Stimulated activated CD4-positive, alpha-beta T cell treated with anti-CD3 and anti-CD28 coated beads, Interleukin-15, amount 100 ng/mL, for 24 hours (primary cell): ENCODE measurements at places on chromosomes 4 and X.

- no peak for DNase-seq
Measured at GRCh38 chrX:4825550-4825949, 1112.1 kb upstream of the PRKX start.

- DNase-seq, result no peak
Measured at GRCh38 chr4:176436293-176436973, 116.7 kb downstream of the SPCS3 start.

GRCh38 chr4:8726344-8726851 is 133.8 kb downstream of the CPZ start:
- DNase-seq, result no peak

- DNase-seq, result peak; percentile 65
Measured at GRCh38 chrX:153900831-153901752, 3.4 kb upstream of the AVPR2 start.

- no peak for DNase-seq
Measured at GRCh38 chr4:88481537-88481936, 24.6 kb downstream of the HERC5 start.

DNA sequence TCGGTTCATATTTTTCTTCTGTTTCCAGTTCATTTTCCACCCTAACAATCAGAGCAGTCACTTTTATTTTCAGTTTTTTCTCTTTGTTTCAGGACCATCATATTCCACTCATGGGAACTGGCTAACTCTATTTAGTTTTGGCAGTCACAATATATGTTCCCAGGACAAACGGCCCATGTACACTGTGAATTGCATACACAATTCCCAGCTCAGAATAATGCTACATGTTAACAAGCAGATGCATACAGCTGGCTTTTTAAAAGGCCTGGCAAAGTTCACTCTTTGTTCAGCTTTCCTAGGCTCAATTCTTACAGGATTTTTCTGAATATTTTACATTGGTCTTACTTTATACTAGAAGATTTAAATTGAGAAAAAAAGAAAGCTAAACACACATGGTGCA is 224.9 kb downstream of the ANKRD50 start:
- DNase-seq, result no peak

GRCh38 chrX:32280921-32281320 is 930.4 kb downstream of the DMD start:
- no peak for DNase-seq

DNA sequence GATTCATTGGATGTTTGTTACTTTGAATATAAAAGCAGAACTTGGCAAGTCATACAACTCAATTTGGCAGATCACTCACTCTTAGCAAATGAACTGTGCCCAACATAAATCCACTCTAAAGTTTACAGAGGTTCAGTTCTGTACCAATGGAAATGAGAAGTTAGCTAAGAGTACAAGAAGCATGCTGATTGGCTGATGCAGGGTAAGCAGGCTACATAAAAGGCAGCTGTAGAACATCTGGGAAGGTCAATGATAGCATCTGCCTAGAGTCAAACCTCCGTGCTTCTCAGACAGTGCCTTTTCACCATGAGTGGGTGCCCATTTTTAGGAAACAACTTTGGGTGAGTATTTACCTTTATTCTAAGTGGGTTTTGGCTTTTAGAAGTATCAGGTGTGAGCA is at the start of gene TDO2:
Gene TDO2 (plus strand): TSS at position 244 of the 400 bp plus-strand sequence. CDS start 63 bp downstream, at position 307.
- no peak for DNase-seq

DNA sequence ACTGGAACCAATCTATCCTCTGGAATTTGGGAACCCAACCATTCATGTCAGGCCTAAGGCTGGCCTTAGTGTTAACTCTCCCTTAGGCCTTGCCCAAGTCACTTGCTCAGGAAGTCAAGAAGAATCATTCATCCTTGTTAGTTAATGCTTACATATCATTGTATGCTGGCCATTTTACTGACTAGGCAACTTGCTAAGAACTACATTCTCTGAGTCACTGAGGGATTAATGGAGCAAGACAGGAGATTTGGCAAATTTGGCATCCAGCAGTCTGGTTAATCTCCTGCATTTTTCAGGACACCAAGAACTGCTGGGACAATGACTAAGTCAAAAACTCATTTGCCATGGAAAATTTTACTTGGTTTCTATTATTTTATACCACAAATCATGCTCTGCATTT is 115.8 kb upstream of the DDIT4L start:
- no peak for DNase-seq

DNA sequence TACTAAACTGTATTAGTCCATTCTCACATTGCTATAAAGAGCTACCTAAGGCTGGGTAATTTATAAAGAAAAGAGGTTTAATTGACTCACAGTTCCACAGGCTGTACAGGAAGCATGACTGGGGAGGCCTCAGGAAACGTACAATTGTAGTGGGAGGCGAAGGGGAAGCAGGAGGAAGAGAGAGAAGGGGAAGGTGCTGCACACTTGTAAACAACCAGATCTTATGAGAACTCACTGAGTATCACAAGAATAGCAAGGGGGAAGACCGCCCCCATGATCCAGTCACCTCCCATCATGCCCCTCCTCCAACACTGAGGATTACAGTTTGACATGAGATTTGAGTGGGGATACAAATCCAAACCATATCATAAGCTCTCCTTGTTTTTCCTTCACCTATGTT is 40.9 kb downstream of the RPA4 start:
- no peak for DNase-seq

GRCh38 chr4:155881555-155881954 is 15.5 kb upstream of the ASIC5 start:
- DNase-seq, result no peak

GRCh38 chr4:141132072-141132708 is 1.1 kb downstream of the RNF150 start:
- peak; percentile 7 for DNase-seq

GRCh38 chr4:86910369-86910768 is 18.1 kb upstream of the C4orf36 start:
- no peak for DNase-seq

- no peak for DNase-seq
Measured at GRCh38 chr4:130563185-130563888, 1467.4 kb downstream of the C4orf33 start.

DNA sequence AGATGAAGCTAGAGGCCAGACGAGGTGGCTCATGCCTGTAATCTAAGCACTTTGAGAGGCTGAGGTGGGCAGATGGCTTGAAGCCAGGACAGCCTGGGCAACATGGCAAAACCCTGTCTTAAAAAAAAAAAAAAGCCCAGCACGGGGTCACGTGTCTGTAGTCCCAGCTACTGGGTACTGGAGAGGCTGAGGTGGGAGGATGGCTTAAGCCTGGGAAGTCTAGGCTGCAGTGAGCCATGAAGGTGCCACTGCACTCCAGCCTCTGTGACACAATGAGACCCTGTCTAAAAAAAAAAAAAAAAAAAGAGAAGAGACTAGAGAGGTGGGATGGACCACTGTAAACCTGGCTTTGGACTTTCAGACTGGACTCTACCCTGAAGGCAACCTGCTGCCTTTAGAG is 10.7 kb upstream of the LRBA start:
- DNase-seq, result no peak

DNA sequence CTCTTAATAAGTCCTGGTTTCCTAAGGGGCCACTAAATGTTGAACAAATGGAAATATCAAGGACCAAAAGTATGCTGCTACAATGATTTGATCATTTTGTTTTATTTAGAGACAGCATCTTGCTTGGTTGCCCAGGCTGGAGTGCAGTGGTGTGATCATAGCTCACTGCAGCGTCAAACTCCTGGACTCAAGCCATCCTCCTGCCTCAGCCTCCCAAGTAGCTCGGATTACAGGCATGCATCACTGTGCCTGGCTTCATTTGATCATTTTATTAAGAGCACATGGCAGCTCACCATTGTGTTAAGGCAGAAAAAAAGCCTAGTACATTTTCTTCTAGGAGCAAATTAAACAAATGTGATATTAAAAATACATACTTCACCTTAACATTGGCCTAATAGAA is 52.7 kb downstream of the DCLK2 start:
- no peak for DNase-seq

GRCh38 chr4:1961563-1961962 is 47.2 kb downstream of the NELFA start:
- no peak for DNase-seq

- no peak for DNase-seq
Measured at GRCh38 chrX:2677764-2678163, 13.3 kb upstream of the CD99 start.

DNA sequence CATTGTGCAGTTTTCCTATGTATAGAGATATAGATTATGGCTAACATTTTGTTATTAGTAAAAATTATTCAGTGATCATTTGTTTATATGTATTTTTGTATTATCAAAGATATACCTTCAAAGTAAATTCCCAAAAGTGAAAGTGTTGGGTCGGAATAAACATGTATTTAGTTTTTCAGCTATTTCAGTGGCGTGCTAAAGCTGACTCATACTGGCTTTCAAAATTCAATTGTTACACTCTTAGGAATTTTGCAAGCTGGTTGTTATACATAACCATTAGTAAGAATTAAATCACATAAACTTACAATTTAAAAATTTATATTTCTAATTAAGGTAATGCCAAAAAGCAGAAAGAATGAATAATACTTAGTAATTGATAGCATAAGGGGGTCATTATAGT is 288.4 kb upstream of the NRK start:
- no peak for DNase-seq

- no peak for DNase-seq
Measured at GRCh38 chrX:149021159-149021558, 483.9 kb downstream of the IDS start.

DNA sequence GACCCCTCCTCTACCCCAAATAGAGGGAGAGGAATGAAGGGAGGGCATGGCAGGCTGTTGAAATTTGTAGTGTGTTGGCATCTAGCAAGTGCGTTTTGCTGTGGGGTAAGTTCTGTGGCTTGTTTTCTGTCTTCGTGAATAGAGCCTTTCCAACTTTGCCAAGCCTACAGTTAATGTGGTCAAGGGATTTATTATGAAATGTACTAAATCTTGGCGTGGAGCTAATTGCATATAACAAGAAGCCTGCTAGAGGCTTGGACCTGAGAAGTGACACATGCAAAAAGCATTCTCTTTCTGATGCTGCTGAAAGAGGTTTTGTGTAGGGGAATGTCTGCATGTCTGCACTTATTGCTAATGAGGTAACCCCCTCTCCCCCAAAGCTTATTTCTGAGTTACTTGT is 132.2 kb downstream of the BMPR1B start:
- no peak for DNase-seq

DNA sequence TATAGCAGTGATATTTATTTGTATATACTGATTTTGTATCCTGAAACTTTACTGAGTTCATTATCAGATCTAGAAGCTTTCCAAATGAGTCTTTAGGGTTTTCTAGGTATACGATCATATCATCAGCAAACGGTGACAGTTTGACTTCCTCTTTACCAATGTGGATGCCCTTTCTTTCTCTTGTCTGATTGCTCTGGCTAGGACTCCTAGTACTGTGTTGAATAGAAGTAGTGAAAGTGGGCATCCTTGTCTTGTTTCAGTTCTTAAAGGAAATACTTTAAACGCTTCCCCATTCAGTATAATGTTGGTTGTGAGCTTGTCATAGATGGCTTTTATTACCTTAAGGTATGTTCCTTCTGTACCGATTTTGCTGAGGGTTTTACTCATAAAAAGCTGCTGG is 37.5 kb downstream of the CBR4 start:
- DNase-seq, result no peak

DNA sequence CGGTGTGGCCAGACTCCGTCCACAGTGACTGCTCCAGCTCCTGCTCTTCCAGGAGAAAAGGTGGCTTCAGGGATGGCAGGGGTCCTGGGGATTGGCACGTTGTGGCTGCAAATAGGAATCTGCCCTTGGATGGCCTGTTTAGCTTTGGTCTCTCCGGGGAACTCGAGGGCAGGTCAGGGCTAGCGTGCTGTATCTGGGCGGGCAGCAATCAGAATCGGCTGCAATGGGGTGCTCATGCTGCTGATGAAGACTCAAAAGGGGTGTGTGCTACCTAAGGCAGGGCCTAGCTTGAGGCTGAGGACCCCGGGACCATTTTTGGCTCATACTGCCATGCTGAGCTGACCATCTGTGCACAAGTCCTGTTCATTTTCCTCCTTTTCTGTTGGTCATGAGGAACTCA is 51.3 kb downstream of the RGS12 start:
- no peak for DNase-seq

DNA sequence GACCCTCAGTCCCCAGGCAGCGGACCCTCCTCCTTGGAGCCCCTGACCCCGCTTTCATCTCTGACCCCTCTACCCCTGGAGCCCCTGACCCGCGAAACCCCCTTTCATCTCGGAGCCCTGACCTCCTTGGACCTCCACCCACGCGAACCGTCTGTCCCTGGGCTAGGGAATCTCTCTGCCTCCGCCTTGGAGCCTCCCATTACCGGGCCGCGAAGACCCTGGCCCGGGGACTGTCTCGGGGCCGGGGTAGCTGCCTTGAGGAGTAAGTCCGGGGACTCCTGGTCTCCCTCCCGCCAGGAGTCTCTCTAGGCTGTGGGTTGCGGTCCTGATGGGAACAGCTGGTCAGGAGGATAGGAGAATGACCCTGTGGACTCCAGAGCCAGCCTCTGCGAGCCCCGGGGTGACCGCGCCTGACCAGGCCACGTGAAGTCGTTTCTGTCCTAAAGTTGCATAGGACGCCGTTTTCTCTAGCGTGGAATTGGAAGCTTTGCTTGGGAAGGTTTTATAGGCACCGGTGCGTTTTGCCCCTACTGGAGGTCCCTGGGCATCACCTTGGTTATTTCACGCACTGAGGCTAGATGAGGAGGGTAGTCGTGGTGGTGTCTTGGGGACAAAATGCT is 824 bp downstream of the TBC1D14 start:
- peak; percentile 37 for DNase-seq

- DNase-seq, result no peak
Measured at GRCh38 chrX:68133181-68133580, 300.1 kb downstream of the OPHN1 start.

GRCh38 chr4:165199286-165199685 is 8.1 kb upstream of the KLHL2 start:
- no peak for DNase-seq

DNA sequence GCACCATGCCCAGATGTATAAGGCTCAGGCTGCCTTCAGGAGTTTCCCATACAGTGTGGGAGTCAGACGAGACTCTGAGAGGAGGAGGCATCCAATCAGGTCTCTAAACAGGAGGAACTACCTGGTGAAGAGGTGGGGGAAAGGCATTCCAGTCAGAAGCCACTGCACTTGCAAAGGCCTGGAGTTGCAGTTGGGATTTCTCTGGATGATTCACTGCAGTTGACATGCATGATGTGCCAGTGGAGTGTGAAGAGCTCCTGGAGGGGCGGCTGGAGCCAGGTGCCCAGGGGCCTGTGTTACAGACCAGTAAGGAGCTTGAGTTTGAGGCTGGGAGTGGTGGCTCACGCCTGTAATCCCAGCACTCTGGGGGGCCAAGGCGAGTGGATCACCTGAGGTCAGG is 339.1 kb downstream of the ARHGAP10 start:
- no peak for DNase-seq

- DNase-seq, result no peak
Measured at GRCh38 chr4:73432169-73433000, 3.6 kb upstream of the AFP start.
